Stimulated activated naive CD8-positive, alpha-beta T cell treated with anti-CD3 and anti-CD28 coated beads, Interleukin-15, Interleukin-2, amounts not matched to agents 100 U/mL and 50 U/mL, for 24 hours (primary cell): ENCODE measurements at places on chromosomes 3 and 15.

DNA sequence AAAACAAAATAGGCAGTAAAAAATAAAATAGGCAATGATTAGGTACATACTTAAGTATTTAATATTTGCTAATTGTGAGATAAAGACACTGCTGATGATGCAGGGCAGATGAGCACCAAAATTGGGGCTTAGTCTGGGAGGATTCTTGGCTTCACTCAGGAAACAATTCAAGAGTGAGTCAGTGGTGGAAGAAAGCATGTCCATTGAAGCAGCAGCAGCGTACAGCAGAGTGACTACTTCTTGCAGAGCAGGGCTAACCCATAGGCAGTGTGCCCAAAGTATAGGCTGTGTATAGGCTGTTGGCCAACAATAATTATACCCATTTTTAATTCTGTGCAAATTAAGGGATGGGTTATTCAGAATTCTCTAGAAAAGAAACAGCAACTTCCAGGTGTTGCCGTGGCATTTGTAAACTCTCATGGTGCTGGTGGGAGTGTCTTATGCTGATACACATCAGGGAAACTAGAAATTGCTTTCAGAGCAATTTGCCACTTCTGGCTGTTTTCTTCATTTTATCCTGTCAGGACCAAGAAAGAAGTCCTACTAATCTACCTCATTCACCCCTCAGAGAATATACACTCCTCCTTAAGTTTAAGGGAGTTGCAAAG is 317.3 kb upstream of the NAALADL2 start:
- no peak for DNase-seq

DNA sequence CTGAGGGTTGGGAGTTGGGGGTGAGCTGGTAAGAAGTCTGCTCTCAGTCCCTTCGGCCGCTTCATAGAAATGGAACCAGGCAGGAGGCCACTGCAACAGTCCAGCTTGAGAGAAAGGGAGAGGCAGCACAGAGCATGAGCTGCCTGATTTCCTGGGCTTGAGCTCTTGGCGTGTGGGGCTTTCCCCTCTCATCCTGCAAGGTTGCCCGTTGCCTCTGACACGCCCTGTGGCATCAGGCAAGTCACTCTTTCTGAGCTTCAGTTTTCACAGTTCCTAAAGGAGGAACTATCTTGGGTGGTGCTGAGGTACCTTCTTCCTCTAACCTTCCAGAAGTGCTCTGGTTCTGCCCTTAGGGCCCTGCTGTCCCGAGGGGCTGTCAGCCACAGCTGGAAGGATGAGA is 4.9 kb downstream of the MESP2 start:
- DNase-seq, result peak; percentile 28

GRCh38 chr15:67010898-67011616 is 54.3 kb upstream of the SMAD3 start:
- no peak for DNase-seq

- no peak for DNase-seq
These were observed 20.7 kb upstream of the NR2E3 start for GRCh38 chr15:71789616-71790015.

- DNase-seq, result no peak
These were observed 143.3 kb downstream of the EPHA3 start for GRCh38 chr3:89250742-89251141.

- no peak for DNase-seq
These were observed 75.2 kb downstream of the LIPC start for GRCh38 chr15:58506783-58507668.

DNA sequence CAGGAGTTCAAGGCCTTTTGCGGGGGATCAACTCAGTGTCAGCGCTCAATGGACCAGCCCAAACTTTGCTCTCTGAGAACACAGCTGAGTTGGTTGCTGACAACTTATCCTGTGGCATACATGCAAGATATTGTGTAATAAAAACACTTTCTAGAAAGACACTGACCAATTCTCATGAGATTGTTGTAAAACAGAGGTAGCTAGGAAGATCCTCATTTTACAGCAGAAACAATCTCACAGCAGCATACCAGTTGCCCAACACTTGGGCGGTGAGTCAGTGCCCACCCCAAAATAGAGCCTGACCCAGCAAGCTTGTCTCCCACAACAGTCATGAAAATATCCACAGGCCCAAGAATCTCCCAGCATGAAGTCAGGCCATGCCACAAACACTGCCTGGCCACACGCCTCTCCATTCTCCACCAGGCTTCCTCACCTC is 18.2 kb downstream of the KLHL6 start:
- no peak for DNase-seq

DNA sequence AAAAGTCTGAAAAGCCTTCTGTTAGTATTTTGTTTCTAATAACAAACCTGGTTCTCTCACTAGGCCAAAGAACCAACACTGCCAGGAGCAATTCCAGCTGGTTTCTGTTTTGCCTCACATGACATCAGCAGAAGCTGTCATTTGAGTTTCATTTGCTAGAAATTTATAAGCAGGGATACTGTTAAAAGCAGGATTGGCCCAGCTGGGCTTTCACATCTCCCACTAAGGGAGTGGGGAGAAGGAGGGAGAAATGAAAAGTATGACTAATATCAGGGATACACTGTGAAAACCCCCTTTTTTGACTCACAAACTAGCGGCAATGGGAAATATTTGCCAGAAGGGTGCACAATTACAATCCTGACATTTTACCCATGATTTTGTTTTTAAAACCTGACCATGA is 5.3 kb downstream of the CCDC80 start:
- DNase-seq, result no peak

GRCh38 chr3:128285042-128285966 is 132.0 kb downstream of the EEFSEC start:
- DNase-seq, result no peak

DNA sequence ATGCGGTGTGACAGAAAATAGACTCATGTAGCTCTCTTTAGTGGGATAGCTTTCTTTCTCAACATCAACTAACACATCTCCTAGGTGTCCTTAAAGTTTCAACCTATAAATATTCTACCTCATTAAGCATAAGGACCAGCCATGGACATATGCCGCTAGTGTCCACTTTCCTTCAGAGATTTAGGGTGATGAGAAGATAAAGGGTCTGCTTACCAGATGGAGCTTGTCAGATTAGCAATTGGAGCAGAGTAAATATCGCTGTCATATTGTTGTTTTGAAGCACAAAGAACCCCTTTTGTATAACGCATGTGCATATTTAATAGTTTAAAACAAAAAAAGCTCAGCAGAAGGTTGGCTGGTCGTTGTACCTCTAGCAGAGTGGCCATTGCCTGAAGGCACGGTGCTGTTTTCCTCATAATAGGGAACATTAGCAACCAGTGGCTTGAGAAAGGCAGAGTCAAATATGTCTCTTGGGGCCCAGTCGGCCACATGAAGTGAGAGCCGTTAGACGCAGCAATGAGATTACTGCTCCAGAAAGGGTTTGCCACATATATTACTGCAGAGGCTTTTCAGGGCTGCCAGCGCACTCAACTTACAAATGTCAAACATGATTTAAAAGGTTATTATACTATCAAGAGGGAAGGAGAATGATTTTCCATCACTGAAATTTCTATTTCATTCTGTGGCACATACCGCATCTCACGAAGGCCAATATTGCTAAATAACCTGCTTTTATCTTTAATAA is 264.2 kb downstream of the ROBO2 start:
- DNase-seq, result no peak

DNA sequence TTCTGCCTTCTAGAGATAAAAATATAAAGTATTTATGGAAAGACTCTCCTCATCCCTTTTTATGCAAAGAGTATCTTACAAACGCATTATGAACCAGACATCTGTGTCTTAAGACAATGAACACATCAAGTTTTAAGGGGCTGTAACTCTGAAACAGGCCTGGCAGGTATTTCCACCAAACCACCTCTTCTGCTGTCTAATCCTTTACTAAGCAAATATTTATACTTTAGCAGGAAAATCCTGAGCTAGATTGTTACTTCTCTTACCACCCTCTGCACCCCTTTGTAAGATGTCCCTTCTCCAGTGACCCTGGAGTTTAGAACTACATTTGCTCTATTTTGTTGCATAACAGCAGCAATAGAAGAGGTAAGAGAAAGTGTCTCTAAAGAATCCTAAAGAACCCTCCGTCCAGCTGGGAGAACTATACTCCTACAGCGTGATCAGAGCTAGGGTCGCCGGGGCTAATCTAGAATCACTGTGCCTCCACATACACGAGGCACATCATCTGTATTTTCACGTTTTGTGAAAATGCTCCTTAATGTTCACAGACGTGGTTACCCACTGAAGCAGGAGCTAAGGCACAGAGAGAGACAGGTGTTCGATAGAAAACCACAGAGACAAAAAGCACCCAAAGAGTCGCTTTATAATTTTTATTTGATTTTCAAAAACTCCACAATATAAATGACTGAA is 129.6 kb downstream of the FOXP1 start:
- DNase-seq, result no peak

- DNase-seq, result no peak
These were observed 12.1 kb upstream of the MAP3K13 start for GRCh38 chr3:185350841-185351240.

DNA sequence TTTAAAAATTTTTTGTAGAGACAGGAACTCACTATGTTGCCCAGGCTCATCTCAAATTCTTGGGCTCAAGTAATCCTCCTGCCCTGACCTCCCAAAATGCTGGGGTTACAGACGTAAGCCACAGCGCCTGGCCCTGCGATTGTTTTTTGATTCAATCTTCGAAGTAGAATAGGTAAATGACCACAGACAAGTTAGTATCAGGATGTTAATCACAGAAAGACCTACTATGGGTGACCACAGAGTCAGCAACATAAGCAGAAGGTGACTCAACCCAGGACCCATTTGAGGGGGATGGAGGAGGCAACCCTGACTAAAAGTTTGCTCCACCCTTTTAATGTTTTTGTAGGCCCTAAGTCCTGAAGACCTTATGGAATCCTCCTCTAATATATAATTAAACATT is 10.0 kb upstream of the USP3 start:
- no peak for DNase-seq

- no peak for DNase-seq
These were observed 542.4 kb downstream of the UNC13C start for GRCh38 chr15:54520616-54521015.

DNA sequence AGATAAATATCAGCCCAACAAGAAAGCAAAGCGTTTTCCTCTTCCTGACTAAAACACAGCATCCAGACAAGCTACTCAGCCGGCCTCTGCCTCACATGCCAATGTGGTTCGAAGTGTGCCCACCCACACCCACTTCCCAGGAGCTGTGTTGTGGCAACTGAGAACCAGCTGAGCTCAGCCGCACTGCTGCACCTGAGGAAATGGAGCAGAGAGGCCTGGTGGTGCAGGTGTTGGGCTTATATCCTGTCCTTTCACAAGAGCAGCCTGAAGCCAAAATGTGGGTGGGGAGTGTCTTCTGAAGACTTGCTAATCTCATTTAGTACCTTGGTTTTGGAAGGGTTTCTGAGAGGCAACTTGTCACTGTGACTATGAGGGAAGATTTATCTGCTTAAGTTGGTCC is 23.0 kb upstream of the RETNLB start:
- peak; percentile 21 for DNase-seq

- no peak for DNase-seq
These were observed 30.4 kb downstream of the TMEM212 start for GRCh38 chr3:171873580-171873979.
